ENCODE measurements at places on chromosomes 3 and 15. TPM values are rescaled to one million over a fixed set of nuclear protein-coding genes. Genes with fewer than 3 reads are reported as not detected.

ACP3 gene
- under 0.01 TPM for total RNA-seq

GXYLT2 gene
- total RNA-seq, result 43.3 TPM

BCL2A1 gene
- total RNA-seq, result 155 TPM

SMCO1 gene
- total RNA-seq, result not detected

MGLL gene
- total RNA-seq, result 2.0 TPM

PPARG gene
- total RNA-seq, result 3.6 TPM

CAV3 gene
- total RNA-seq, result not detected

LMLN gene
- 11.7 TPM for total RNA-seq

FSTL1 gene
- total RNA-seq, result 283 TPM

PP2D1 gene
- total RNA-seq, result not detected

GOLGA8J gene
- not detected for total RNA-seq

FILIP1L gene
- 0.36 TPM for total RNA-seq

BLM gene
- total RNA-seq, result 9.3 TPM

FETUB gene
- not detected for total RNA-seq

UBAP1L gene
- total RNA-seq, result 5.2 TPM

FEZF2 gene
- total RNA-seq, result not detected

ZNF662 gene
- 0.73 TPM for total RNA-seq

NAALADL2 gene
- total RNA-seq, result 7.1 TPM

LYZL4 gene
- total RNA-seq, result not detected

GP5 gene
- under 0.01 TPM for total RNA-seq

TASOR gene
- total RNA-seq, result 70.5 TPM

DBR1 gene
- 22.1 TPM for total RNA-seq

ZBBX gene
- total RNA-seq, result under 0.01 TPM

SLC7A14 gene
- not detected for total RNA-seq

FMN1 gene
- total RNA-seq, result 340 TPM

TYRO3 gene
- 29.0 TPM for total RNA-seq

FBXW12 gene
- total RNA-seq, result not detected

BNIP2 gene
- 177 TPM for total RNA-seq

GOLGA6L7 gene
- not detected for total RNA-seq

CACNA1D gene
- total RNA-seq, result 10.5 TPM

KLHL40 gene
- not detected for total RNA-seq

ADGRG7 gene
- not detected for total RNA-seq

CCDC54 gene
- total RNA-seq, result not detected

Data from melanocyte of skin (primary cell).